ENCODE measurements at places on chromosomes 6 and 20.

- DNase-seq, result no peak
These were observed 214.5 kb upstream of the CITED2 start for GRCh38 chr6:139588734-139589593.

GRCh38 chr20:58676161-58676560 lies 16.4 kb upstream of the NPEPL1 start:
- no peak for DNase-seq

GRCh38 chr6:129287231-129288177 lies 404.6 kb downstream of the LAMA2 start:
- DNase-seq, result no peak

- no peak for DNase-seq
These were observed 51.3 kb downstream of the ATRN start for GRCh38 chr20:3521852-3522740.

DNA sequence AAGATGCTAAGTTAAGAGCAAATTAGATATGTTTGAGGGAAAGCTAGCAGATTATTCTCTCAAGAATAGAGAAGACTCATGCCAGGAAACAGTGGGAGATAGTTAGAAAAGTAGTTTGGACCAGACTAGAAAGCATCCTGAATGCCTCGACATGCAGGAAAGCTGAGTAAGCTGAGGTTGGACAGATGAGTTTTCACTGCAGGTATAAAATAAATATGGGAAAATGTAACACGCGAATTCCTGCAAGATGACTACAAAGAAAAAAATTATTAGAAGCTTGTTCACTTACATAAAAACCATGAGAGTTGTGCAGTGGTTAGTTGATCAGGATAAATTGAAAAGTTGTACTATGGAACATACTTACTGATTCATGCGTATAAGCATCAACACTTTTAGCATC lies 484.2 kb upstream of the MANEA start:
- DNase-seq, result no peak

- no peak for DNase-seq
These were observed 41.9 kb downstream of the TRAM2 start for GRCh38 chr6:52534966-52535390.

- no peak for DNase-seq
These were observed 88.0 kb downstream of the PTPRK start for GRCh38 chr6:128432394-128432793.

DNA sequence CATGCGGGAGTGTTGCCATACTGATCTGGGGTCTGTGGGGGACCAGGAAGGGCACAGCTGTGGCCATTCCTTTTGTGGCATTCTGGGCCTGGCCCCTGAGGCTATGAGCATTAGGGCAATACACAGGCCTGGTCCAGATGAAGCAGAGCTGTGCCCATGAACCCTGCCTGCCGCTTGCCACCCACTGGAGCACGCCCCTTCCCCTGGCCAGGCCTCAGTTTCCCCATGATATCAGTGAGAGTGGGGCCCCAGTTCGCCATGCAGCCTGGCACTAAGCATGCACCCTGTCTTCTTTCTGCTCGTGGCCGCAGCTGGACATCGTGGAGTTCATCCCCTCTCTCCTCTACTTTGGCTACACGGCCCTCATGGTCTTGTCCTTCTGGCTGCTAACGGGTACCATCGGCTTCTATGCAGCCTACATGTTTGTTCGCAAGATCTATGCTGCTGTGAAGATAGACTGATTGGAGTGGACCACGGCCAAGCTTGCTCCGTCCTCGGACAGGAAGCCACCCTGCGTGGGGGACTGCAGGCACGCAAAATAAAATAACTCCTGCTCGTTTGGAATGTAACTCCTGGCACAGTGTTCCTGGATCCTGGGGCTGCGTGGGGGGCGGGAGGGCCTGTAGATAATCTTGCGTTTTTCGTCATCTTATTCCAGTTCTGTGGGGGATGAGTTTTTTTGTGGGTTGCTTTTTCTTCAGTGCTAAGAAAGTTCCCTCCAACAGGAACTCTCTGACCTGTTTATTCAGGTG lies 42.4 kb downstream of the PLAGL2 start:
- no peak for DNase-seq

Measured in HCT116 (cell line).